ENCODE measurements at places on chromosomes 5 and 9. TPM values are rescaled to one million over a fixed set of nuclear protein-coding genes. Genes with fewer than 3 reads are reported as not detected.

GGTA1 gene
- not detected for total RNA-seq

C6 gene
- total RNA-seq = not detected

PRR16 gene
- total RNA-seq = 0.29 TPM

ACOT12 gene
- total RNA-seq = not detected

GRCh38 chr9:89360465-89360864, 42.2 kb downstream of the SECISBP2 start:
- peaks cover 70% of the 10 kb centered on the region for H3K36me3 ChIP-seq
- no peaks in the 10 kb centered on the region for H3K4me1 ChIP-seq
- H3K4me3 ChIP-seq = no peak overlapping the region
- H3K27me3 ChIP-seq = no peaks in the 10 kb centered on the region

DNA sequence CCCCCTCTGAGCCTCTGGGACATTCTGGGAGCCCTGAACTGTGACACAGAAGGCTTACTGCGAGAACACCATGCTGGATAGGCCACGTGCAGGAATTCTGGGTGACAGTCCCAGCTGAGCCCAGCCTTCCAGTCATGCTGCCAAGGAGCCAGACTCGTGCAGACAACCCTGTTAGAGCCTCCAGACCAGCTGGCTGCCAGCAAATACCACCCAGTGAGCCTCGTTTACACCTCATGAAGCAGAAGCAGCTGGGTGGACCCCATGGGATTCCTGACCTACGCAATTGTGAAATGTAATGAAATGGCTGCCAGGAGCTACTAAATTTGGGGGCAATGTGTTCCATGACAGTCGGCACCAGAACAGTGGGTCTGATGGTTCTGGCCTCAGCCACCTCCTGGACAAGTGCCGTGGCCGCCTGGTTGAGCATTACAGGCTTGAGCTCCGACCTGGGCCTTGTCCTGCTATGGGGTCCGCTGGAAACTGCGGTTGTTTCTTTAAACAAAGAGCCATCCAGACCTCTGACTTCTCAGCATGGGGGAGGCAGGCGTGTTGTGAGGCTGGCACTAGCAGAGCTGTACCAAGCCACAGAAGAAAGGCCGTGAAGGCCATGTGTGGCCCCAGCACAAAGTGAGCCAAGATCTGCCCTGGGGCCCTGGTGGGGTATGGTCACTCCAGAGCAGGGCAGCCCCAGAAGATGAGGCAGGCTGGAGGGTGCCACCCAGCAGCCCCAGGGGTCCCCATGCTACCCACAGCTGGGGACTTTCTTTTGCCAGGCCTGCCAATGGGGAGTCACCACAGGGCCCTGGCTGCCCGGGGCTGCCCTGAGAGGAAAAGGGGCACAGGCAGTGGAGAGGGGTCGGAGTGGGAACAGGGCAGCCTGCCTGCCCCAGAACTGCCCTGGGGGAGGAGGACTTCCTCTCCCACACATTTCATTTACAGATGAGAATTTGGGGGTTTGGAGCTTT, 19.3 kb upstream of the RXRA start:
- H3K36me3 ChIP-seq = no peaks in the 10 kb centered on the region
- no peaks in the 10 kb centered on the region for H3K4me1 ChIP-seq
- no peak overlapping the region for H3K27ac ChIP-seq
- DNase-seq = no peak

Data from activated B cell treated with CpG ODN at 0.5 μM for 24 hours (primary cell).